GM12865 (cell line): ENCODE measurements at places on chromosomes 3 and 15.

DNA sequence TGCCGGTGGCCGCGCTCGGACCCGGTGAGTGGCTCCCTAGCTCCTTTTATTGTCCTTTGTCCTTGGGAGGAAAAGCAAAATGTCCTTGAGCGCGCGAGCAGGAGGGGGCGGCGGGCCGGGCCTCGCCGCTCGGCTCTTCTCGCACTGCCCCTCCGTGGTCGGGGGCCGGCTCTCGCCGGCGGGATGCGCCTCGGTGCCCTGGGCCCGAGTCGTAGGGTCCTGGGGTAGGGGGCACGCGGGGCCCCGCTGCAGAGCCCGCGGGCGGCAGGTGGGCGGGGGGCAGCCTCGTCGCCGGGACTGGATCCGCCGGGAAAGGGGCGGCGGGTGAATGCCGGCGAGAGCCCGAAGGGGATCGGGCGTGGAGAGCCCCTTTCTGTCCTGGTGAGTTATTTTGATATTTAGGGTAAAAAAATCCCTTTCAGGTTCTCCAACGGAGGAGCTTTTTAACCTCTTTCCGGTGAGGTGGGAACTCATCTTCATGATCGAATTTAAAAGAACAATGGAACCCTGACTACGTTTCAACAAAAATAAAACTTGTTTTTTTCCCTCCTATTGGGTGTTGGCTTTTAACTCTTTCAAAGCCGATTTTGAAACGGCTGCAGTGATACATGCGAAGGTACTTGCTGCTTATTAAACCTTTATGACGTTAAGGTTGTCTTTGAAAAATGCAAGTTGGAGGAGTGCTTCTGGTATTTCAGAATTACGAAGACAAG, 16.8 kb upstream of the CHD2 start:
- DNase-seq = peak; percentile 59

GRCh38 chr15:82072926-82073537, 27.2 kb upstream of the MEX3B start:
- DNase-seq = no peak

GRCh38 chr3:42179110-42179725, 86.8 kb downstream of the CCK start:
- no peak for DNase-seq

GRCh38 chr3:96961576-96961975, 147.2 kb downstream of the EPHA6 start:
- no peak for DNase-seq

- no peak for DNase-seq
Observed at GRCh38 chr3:151599103-151599672, 134.5 kb upstream of the AADACL2 start.

DNA sequence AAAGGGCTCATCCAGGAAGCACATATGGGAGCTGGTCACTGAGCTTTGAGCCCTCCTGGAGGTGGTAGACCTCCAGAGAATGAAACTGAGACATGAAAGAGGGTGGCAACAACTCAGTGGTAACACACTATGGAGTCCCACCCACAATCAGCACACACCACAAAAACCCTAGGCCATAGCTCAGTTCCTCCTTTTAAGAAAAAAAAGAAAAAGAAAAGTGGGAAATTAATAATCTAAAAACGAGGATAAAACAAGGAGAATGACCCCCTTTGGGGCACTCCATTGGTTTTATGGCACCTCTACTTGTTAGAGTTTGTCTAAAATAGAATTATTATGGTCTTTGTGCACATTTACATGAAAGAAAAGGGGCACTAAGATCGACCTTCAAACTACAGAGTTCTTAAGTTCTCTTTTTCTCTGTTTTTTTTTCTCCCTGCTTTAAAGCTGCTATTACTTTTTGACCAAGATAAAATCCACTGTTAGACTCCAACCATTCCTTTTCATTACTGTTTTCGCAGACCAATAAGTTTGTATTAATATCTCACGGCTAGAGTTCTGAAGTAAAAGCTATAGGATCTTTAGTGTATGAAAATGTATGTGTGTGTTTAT, 40.2 kb upstream of the ZBTB20 start:
- DNase-seq = peak; percentile 88

DNA sequence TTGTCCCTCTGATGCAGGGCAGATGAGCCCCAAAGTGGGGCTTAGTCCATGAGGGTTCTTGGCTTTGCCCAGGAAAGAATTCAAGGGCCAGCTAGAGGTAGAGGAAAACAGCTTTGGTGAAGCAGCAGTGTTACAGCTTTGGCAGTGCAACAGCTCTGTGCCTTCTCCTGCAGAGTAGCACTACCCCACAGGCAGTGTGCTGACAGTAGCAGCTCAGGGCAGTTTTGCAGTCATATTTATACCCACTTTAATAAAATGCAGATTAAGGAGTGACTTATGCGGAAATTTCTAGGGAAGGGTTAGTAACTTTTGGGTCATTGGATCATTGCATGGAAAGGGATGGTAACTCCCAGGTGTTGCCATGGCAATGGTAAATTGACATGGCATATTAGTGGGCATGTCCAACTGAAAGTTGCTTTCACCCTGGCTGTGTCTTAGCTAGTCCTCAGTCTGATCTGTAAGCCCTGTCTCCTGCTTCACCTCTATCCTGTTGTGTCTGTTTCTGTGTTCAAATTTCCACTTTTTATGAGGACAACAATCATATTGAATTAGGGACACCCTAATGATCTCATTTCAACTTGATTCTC, 241.3 kb upstream of the C2CD4B start:
- DNase-seq = no peak

GRCh38 chr15:84734794-84735479, 13.5 kb upstream of the ZNF592 start:
- DNase-seq = peak; percentile 92

GRCh38 chr15:60480888-60481287, 1.9 kb upstream of the ICE2 start:
- no peak for DNase-seq

DNA sequence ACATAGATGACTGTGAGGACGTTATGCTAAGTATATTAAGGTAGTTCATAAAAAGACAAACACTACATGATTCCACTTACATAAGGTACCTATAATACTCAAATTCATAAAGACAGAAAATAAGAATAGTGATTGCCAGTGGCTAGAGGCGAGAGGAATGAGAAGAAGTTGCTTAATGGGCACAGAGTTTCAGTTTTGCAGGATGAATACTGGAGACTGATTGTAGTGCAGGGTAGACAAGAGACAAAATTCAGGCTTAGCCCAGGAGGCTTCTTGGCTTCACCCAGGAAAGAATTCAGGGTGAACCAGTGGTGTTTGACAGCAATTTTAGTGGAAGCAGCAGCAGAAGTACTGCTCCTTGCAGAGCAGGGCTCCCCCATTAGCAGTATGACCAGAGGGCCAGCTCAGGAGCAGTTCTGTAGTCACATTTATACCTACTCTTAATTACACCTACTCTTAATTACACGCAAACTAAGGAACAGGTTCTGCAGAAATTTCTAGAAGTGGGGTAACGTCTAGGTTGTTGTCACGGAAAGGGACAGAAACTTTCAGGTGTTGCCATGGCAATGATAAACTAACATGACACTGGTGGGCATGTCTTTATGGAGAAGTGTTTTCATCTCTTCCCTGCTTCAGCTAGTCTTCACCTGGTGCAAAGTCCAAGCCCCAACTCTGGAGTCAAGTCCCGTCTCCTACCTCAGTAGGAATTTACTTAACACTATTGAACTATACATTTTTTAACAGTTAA, 55.2 kb downstream of the TBL1XR1 start:
- peak; percentile 18 for DNase-seq
